ENCODE measurements at places on chromosomes 7 and 10. TPM values are rescaled to one million over a fixed set of nuclear protein-coding genes. Genes with fewer than 3 reads are reported as not detected.

- DNase-seq, result no peak
Measured at GRCh38 chr7:46301677-46302076, 380.6 kb upstream of the IGFBP3 start.

DNA sequence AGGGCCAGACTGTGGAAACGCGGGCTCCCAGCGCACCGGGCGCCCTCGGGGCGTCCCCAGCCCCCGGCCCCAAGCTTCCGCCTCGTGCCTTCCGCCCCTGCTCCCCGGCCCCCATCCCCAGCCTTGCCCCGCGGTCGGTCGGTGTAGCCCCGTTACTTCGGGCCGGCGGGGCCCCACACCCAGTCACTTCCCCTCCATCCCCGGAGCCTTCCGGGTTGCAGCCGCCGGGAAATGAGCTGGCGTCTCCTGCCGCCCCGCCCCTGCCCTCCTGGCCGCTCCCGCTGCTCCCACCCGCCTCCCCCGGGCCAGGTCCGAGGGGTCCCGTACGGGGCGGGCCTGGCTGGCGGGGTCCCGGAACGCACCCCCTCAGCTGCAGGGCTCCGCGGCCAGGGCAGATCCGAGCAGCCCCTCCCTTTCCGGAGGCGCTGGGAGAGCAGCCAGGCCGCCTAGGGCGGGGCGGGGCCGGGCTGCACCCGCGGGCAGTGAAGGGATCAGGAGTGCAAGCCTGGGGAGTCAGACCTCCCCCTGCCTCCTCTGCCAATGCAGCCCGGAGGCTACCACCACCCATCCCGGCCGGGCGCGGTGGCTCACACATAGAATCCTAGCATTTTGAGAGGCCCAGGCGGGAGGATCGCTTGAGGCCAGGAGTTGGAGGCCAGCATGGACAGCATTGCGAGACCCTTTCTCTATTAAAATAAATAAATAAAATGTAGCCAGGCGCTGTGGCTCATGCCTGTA, 709 bp downstream of the ARPC1B start:
- DNase-seq, result peak; percentile 71

- no peak for DNase-seq
Measured at GRCh38 chr7:107002529-107002998, 41.9 kb upstream of the PRKAR2B start.

DNA sequence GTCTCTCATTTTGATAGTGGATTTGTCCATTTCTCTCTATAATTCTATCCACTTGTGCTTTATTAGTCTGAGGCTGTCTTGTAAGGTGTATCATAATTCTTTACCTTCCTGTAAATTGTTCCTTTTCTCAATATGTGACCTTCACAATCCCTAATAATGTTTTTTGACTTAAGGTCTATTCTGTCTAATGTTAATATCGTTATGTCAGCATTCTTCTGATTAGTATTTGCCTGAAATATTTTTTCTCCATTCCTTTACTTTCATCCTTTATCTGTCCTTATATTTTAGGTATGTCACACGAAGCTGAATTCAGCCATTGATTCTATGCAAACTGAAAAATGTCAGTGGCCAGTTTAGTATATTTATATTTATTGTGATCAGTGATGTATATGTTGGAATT, 99.8 kb downstream of the HBP1 start:
- DNase-seq, result no peak

DNA sequence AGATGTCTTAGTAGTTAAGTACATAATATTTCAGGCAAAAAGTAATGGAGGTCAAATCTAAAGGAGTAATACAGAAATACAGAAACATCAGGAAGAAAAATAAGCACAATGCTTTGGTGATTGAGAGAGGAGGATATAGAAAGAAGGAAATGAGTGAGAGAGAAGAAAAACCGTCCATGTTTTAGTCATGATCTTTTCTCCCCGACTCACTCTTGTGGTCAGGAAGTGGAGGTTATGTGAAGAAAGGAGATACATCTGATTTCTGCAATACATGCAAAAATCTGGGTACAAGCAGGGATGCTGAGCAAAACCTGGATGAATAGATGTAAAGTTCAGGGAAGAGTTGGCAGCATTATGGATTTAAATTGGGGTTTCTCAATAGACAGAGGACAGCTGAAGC, 1122.5 kb downstream of the SORCS3 start:
- no peak for DNase-seq

GRCh38 chr7:80145780-80146422, 11.3 kb downstream of the GNAI1 start:
- no peak for DNase-seq

DNA sequence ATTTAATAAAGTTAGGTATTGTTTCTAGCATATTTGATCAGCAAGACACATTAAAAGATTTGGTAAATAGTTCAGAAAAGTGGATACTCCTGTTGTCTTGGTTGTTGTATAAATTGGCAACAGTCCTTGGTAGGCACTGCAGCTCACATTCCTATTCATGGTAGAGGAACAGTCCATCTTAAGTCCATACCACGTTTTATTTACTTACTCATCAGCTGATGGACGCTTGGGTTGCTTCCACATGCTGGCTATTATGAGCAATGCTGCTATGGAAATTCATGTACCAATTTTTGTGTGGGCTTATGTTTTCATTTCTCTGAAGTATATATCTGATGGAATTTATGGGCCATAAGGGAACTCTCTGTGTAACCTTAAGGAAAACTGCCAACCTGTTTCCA, 43.3 kb downstream of the C10orf120 start:
- DNase-seq, result no peak

- DNase-seq, result no peak
Measured at GRCh38 chr7:157704365-157704764, 367.6 kb downstream of the DNAJB6 start.

DNA sequence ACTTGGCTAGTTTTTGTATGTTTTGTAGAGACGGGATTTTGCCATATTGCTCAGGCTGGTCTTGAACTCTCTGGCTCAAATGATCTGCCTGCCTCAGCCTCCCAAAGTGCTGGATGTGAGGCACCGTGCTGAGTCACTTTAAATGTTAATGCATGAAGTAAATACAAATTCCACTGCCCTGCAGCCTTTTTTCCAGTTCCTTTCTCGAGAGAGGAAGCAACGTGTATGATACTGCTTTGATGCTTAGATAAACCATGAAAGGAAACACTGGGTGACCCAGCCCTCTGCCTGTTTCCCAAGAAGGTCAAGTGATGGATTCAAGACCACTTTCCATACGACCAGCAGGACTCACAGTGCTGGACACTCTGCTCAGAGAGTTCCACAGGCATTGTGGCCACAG, 11.3 kb upstream of the MRPS24 start:
- DNase-seq, result peak; percentile 24

- peak; percentile 75 for DNase-seq
Measured at GRCh38 chr7:26603631-26604030, 260.8 kb downstream of the SKAP2 start.

DNA sequence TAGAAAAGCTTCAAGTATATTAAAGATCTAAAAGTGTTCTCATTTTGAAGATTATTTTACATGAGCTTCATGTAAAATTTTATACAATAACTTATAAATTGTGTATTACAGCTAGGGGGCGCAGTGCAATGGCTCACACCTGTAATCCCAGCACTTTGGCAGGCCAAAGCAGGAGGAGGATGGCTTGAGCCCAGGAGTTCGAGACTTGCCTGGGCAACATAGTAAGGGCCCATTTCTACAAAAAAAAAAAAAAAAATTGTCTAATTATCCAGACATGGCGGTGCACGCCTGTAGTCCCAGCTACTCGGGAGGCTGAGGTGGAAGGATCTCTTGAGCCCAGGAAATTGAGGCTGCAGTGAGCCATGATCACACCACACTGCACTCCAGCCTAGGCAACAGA, 16.6 kb downstream of the ACBD5 start:
- DNase-seq, result peak; percentile 77

DNA sequence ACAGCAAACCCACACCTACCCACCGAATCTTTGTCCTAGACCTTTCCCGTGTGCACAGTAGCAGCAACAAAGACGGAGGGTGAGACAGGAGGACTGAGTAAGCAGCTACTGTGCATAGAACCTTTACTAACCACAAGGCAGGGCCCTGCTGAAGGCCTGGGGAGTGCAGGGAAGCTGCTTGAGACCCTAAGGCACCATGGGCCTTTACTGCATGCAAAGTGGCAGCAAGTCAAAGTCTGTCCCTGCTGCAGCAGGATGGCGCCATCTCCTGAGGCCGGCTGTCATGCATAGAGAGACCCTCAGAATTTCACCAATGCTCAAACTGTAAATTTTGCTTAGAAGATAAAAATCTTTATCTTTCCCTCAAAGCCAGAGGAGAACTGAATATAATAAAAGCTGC, 610.5 kb downstream of the ACTR3B start:
- no peak for DNase-seq

GRCh38 chr7:154996756-154997155, 6.2 kb downstream of the PAXIP1 start:
- peak; percentile 86 for DNase-seq

- DNase-seq, result peak; percentile 77
Measured at GRCh38 chr10:86942441-86943315, 14.7 kb downstream of the MMRN2 start.

- peak; percentile 52 for DNase-seq
Measured at GRCh38 chr7:149292462-149292823, 30.4 kb downstream of the ZNF783 start.

- no peak for DNase-seq
Measured at GRCh38 chr10:130714742-130715467, 578.7 kb downstream of the GLRX3 start.

- DNase-seq, result no peak
Measured at GRCh38 chr7:107035446-107035845, 9.1 kb upstream of the PRKAR2B start.

GRCh38 chr10:118908557-118909256, 120.8 kb upstream of the NANOS1 start:
- DNase-seq, result no peak

GRCh38 chr7:127258111-127258510, 5.4 kb upstream of the GRM8 start:
- peak; percentile 29 for DNase-seq

- DNase-seq, result no peak
Measured at GRCh38 chr7:4203626-4204512, 478.2 kb upstream of the FOXK1 start.

DNA sequence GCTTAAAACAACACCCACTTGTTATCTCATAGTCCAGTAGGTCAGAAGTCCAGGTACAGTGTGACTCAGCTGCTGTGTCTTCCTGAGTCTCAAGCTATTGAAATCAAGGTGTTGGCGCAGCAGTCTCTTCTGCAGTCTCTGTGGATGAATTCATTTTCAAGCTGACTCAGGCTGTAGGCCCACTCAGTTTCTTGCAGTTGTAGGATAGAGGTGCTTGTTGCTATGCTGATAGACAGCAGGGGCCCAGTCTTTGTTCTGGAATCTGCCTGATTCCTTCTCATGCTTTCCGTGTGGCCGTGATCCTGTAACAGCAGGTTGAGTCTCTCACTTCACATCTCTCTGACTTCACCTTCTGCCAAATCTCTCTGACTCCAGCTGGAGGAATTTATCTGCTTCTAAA, 400.4 kb upstream of the POM121L12 start:
- peak; percentile 36 for DNase-seq

- no peak for DNase-seq
Measured at GRCh38 chr7:81925530-81925929, 155.7 kb upstream of the HGF start.

GRCh38 chr10:72263613-72264241, 10.0 kb upstream of the DDIT4 start:
- peak; percentile 23 for DNase-seq

GRCh38 chr7:16603633-16604032, 41.9 kb downstream of the ANKMY2 start:
- no peak for DNase-seq

- DNase-seq, result no peak
Measured at GRCh38 chr10:114526126-114526503, 121.8 kb upstream of the AFAP1L2 start.

GRCh38 chr7:608954-609353, 89.3 kb upstream of the PDGFA start:
- no peak for DNase-seq

DNA sequence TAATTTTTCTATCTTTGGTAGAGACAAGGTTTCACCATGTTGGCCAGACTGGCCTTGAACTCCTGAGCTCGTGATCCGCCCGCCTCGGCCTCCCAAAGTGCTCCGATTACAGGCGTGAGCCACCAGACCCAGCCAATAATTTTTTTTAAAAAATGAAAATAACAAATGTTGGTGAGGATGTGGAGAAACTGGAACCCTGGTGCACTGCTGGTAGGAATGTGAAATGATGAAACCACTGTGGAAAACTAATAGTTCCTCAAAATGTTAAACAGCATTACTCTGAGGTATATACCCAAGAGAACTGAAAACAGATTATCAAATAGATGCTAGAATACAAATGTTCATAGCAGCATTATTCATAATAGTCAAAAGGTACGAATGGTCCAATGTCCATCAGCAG, 23.0 kb upstream of the YWHAG start:
- DNase-seq, result no peak

CACNB2 gene
- total RNA-seq, result 5.9 TPM

CALHM1 gene
- total RNA-seq, result 0.93 TPM

WIPF3 gene
- total RNA-seq, result 5.9 TPM

LRIT1 gene
- total RNA-seq, result 0.07 TPM

AP5Z1 gene
- 31.2 TPM for total RNA-seq

C10orf53 gene
- not detected for total RNA-seq

GATA3 gene
- not detected for total RNA-seq

STEAP4 gene
- total RNA-seq, result not detected

GJC3 gene
- total RNA-seq, result 0.56 TPM

ZNF425 gene
- total RNA-seq, result 5.0 TPM

SUN1 gene
- total RNA-seq, result 145 TPM

MUC12 gene
- total RNA-seq, result 3.8 TPM

CALCR gene
- 1.4 TPM for total RNA-seq

ZNF138 gene
- total RNA-seq, result 68.4 TPM

GPR22 gene
- total RNA-seq, result not detected

ZNF487 gene
- 4.6 TPM for total RNA-seq

PSD gene
- total RNA-seq, result 4.0 TPM

CPA4 gene
- not detected for total RNA-seq

All from GM23338 (cell line).